ENCODE measurements at places on chromosomes 2 and 18.
A peak's percentile ranks its signal among the peaks of the same experiment; 100 is the strongest.

GRCh38 chr2:150601280-150602038, 114.0 kb upstream of the RND3 start:
- no peak for DNase-seq

- no peak for DNase-seq
These were observed 238.8 kb downstream of the RNF152 start for GRCh38 chr18:61653823-61654551.

DNA sequence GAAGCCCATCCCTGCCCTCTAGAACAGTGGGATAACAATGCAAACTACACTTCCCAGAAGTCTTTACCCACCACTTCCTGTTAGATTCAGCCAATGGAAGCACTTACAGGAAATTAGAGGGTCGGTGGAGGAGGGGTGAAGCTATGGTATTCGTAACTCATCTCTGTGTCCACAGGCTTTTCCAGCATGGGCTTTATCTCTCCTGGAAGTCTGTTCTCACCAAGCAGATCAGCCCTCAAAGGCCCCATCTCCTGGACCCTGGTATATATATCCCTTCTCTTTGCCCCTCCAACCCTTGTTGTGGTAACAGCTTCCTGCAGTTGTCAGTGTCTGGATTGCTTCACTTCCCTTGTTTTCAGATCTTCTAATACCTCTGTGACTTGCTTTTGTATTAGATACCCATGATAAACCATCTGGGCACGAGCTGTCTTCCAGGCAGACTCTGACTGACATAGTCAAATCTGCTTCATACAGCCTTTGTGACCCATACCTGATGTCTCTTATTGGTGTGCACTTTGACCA, 475.0 kb upstream of the POU3F3 start:
- DNase-seq = peak; percentile 48

- DNase-seq = no peak
These were observed 1.4 kb downstream of the SNORC start for GRCh38 chr2:232871418-232871834.

Measured in left hindlimb (tissue), 1 donor.